HepG2 (cell line): ENCODE measurements at places on chromosomes 1 and 21. TPM values are rescaled to one million over a fixed set of nuclear protein-coding genes. Genes with fewer than 3 reads are reported as not detected.

CCDC30 gene
- total RNA-seq, result 0.77 and 1.2 TPM in 2 replicates

DNA sequence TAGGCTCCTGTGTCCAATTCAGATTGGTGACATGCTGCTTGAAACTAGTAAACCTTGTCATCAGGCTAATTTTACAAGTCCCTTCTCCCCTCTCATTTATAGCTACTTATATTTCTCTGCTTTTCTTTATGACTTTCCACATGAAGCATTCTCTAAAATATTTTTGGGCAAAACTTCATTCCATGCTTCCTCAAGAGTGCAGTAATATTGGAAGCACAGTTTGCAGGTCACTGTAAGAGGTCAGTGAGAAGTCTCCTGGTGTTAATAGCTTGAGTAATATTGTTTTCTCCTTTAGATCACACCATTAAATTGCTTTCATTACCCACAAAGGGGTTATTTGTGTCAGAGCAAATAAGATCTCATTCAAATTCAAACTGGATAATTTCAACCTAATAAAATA, 46.6 kb downstream of the LPAR3 start:
- no peaks in the 10 kb centered on the region for H3K4me1 ChIP-seq
- no peak overlapping the region for H3K4me3 ChIP-seq
- DNase-seq, result no peak
- no peaks in the 10 kb centered on the region; the same call in 2 of the 3 replicates for H3K27me3 ChIP-seq

- H3K27me3 ChIP-seq, result no peaks in the 10 kb centered on the region
- peaks cover 8% of the 10 kb centered on the region; the same call in 2 of the 3 replicates for H3K36me3 ChIP-seq
- H3K4me1 ChIP-seq, result peaks cover 58% of the 10 kb centered on the region
- no peak overlapping the region for H3K4me3 ChIP-seq
These were observed 16.1 kb downstream of the ENSA start for GRCh38 chr1:150613061-150613920.

GRCh38 chr21:46388896-46389295, 64.9 kb downstream of the PCNT start:
- no peak overlapping the region for H3K4me3 ChIP-seq
- H3K27me3 ChIP-seq, result no peaks in the 10 kb centered on the region

DNA sequence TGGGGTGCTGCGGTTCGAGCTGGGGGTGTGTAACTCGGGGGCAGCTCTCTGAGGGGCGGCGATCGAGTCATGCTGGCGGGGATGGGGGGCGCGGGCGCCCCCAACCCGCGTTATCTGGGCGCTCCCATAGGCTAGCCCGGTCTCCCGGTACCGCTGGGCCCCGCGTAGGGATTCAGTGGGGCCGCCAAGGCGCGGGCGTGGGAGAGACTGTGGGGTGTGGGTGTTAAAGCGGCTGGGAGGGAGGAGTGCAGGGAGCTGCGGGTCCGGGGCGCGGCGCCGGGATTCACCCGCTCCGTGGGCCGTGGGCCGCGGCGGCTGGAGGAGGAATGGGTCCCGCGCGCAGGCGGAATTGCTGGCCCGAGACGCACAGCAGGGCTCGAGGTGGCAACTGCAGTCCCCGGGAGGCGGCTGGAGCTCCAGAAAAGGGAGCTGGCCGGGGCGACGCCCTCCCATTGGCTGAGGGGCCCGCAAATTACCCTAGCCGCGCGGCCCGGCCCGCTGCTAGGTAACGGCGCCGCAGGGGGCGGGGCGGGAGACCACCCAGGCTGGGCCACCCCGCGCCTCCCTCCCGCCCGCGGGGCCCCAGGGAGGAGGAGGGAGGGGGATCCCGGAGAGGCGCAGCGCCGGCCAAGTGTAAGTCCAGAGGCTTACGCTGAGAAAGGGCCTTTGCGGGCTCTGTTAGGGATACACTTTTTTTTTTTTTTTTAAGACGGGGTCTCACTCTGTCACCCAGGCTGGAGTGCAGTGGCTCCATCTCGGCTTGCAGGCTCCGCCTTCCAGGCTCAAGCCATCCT, at the start of gene PTCH2:
Gene PTCH2, minus strand, starts transcription at position 392 of the 794 bp plus-strand sequence. Its CDS starts 321 bp downstream, at position 71.
- peak; percentile 55 for DNase-seq
- no peak within 1 kb of the TSS for H3K27ac ChIP-seq
- H3K36me3 ChIP-seq, result no peaks in the 10 kb centered on the region

SYTL1 gene
- total RNA-seq, result 9.1 and 17.8 TPM in 2 replicates

CCDC185 gene
- total RNA-seq, result not detected in 2 replicates

NTMT2 gene
- not detected in 2 replicates for total RNA-seq

- no peak overlapping the region for H3K4me3 ChIP-seq
- peaks cover 27% of the 10 kb centered on the region for H3K36me3 ChIP-seq
- H3K27ac ChIP-seq, result no peak overlapping the region
- DNase-seq, result no peak
These were observed 23.6 kb downstream of the COA6 start for GRCh38 chr1:234396871-234397270.

VWA5B1 gene
- total RNA-seq, result not detected in 2 replicates

PLEKHA6 gene
- 10.8 and 11.4 TPM in 2 replicates for total RNA-seq

- H3K4me3 ChIP-seq, result no peak overlapping the region
- no peak for DNase-seq
- no peaks in the 10 kb centered on the region for H3K27me3 ChIP-seq
- no peaks in the 10 kb centered on the region for H3K4me1 ChIP-seq
- no peaks in the 10 kb centered on the region for H3K36me3 ChIP-seq
- H3K27ac ChIP-seq, result no peak overlapping the region
These were observed 31.2 kb downstream of the UBASH3A start for GRCh38 chr21:42434884-42435283.

DNA sequence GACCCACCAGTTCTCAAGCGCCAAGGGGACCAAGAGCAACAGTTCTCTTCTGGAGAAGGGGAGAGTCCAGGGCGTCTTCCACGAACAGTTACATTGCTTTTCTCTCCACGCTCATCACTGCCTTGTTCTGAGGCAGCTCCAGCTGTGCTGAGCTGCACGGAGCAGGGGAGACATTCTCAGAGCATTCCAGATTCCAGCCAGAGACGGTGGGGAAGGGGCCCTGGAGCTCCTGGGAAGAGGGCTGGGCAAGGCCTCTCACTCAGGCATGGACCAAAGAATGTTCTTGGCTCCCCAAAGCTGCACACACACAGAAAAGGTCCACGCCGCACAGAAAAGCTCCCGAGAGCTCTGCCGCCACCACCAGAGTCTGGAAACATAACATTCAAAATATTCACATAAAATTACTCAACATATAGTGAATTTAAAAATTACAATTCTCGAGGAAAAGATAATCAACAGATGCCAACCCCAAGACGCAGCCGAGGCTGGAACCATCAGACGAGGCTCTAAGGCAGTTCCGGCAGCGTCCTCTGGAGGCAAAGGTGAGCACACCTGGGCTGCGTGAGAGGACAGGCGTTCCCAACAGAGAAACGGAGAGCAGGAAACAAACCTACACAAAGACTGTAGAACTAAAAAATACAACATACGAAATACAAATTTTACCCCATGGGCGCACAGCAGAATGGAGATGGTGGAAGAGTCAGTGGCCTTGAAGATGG, 40.5 kb downstream of the UBE2G2 start:
- peak overlapping the region; percentile 28 for H3K4me3 ChIP-seq
- peaks cover 41% of the 10 kb centered on the region for H3K27me3 ChIP-seq
- peak; percentile 44 for DNase-seq
- H3K4me1 ChIP-seq, result peaks cover 51% of the 10 kb centered on the region
- H3K27ac ChIP-seq, result no peak overlapping the region
- no peaks in the 10 kb centered on the region for H3K36me3 ChIP-seq

- no peak overlapping the region for H3K27ac ChIP-seq
- H3K36me3 ChIP-seq, result no peaks in the 10 kb centered on the region
- no peaks in the 10 kb centered on the region for H3K4me1 ChIP-seq
- DNase-seq, result no peak
- H3K27me3 ChIP-seq, result no peaks in the 10 kb centered on the region
These were observed 148.9 kb downstream of the PBX1 start for GRCh38 chr1:164707868-164708331.

RSPH1 gene
- total RNA-seq, result not detected in 2 replicates

ILF2 gene
- total RNA-seq, result 366 and 491 TPM in 2 replicates

- H3K4me1 ChIP-seq, result no peaks in the 10 kb centered on the region
- no peaks in the 10 kb centered on the region for H3K27me3 ChIP-seq
- H3K4me3 ChIP-seq, result no peak overlapping the region
- no peak for DNase-seq
- no peak overlapping the region for H3K27ac ChIP-seq
- H3K36me3 ChIP-seq, result no peaks in the 10 kb centered on the region
These were observed 94.8 kb upstream of the SGIP1 start for GRCh38 chr1:66439031-66439740.

DNA sequence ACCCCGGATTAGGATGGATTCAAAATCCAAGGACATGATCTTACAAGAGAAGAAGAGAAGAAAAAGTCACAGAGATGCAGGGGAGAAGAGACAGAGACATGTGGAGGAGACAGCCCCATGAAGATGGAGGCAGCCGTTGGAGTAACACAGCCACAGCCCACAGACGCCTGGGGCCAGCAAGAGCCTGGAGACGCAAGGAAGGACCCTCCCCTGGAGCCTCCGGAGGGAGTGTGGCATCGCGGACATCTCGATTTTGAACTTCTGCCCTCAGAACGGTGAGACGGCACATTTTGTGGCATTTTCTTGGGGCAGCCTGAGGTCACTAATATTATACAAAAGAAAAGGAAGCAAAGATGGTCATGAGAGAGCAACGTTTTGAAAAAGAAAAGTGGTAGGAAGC, 28.8 kb downstream of the ABCG1 start:
- no peak for DNase-seq
- H3K4me3 ChIP-seq, result no peak overlapping the region
- no peaks in the 10 kb centered on the region for H3K4me1 ChIP-seq
- no peak overlapping the region for H3K27ac ChIP-seq
- no peaks in the 10 kb centered on the region; the same call in none of the 2 replicates for H3K27me3 ChIP-seq

DNA sequence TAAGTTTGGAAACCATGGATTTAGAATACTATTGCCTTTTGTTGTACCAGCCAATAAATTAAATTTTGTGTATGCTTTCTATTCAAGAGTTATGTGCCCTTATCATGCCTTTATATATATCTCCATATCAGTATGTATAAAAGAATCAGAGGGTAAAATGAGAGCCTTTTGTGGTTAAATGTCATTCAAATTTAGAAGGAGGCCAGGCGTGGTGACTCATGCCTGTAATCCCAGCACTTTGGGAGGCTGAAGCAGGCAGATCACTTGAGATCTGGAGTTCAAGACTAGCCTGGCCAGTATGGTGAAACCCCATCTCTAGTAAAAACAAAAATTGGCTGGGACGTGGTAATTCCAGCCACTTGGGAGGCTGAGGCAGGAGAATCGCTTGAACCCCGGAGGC, 88.9 kb downstream of the XPR1 start:
- no peak overlapping the region for H3K27ac ChIP-seq
- H3K27me3 ChIP-seq, result no peaks in the 10 kb centered on the region
- no peaks in the 10 kb centered on the region for H3K4me1 ChIP-seq
- H3K36me3 ChIP-seq, result no peaks in the 10 kb centered on the region

CHI3L1 gene
- 0.13 TPM in 1 of 2 replicates, not detected in the other for total RNA-seq

FALEC gene
- total RNA-seq, result 0.71 TPM in 1 of 2 replicates, not detected in the other

DNA sequence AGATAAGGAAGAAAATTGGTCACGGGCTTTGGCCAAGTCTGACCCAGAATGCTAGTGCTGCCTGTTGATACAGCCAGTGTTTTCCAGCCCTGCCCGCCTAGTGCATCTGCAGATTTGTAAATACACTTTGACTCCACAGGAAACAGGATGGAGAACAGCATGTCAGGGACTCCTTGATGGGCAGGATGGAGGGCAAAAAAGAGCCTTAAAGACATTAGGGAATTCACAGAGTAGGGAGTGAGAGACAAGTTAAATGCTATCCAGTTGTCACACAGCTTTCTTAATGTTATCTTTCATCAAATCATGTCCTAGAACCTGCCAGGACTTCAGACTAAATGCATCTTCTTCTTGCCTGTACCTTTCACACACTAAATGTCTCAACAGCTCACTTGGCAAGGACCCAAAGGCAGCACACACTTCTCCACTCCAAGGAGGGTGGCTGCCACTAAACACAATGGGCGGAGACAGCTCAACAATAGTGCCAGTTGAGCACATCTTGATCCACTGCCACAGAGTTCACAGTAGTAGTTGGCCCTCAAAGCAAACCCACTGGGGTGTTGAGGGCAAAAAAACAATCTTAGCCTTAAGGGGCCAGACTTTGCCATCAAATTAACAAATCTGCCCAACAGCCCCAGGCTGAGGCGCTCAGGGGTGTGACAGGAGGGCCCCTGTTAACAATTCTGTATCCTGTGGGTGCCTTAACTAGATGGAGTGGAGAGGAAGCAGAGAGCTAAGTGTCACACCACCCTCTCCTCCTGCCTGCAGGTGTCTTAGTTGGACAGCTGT, 2.7 kb downstream of the HIVEP3 start:
- no peak for DNase-seq
- H3K27ac ChIP-seq, result no peak overlapping the region
- peaks cover 19% of the 10 kb centered on the region; the same call in 2 of the 3 replicates for H3K27me3 ChIP-seq
- H3K36me3 ChIP-seq, result no peaks in the 10 kb centered on the region
- H3K4me1 ChIP-seq, result no peaks in the 10 kb centered on the region

DNA sequence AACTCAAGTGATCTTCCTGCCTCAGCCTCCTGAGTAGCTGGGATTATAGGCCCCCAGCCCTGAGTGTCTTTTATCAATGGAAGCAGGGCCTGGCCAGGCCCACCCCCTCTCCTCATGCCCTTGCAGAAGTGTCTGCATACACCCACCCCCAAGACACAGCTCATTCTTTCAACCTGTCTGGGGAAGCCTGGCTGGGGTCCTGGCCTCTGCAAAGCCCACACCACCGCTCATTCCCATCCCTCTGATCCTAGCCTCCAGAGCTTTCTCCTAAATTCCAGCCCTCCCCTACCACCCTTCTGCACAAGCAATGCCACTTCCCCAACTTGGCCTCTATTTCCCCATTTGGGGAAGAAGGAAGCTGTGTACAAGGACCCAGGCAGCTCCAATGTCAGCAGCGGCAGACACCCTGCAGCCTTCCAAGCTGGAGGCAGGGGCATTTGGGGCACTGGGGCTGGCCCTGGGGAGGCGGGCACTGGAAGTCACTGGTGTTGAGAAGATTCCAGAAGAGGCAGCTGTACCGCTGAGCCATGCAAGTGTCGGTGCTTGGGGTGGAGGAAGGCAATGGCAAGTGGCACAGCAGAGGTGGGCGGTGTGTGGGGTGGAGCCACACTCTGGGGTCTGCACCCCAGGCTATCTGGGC, 33.7 kb upstream of the ARF1 start:
- no peak for DNase-seq
- no peaks in the 10 kb centered on the region for H3K4me1 ChIP-seq
- no peaks in the 10 kb centered on the region for H3K36me3 ChIP-seq
- H3K27ac ChIP-seq, result no peak overlapping the region

ASCL5 gene
- not detected in 2 replicates for total RNA-seq

- H3K4me3 ChIP-seq, result no peak overlapping the region
- H3K4me1 ChIP-seq, result peaks cover 6% of the 10 kb centered on the region; the same call in 1 of the 2 replicates
- DNase-seq, result no peak
- peaks cover 6% of the 10 kb centered on the region; the same call in 1 of the 3 replicates for H3K27me3 ChIP-seq
These were observed 34.2 kb downstream of the MATN1 start for GRCh38 chr1:30688920-30689794.

KIF17 gene
- total RNA-seq, result 0.24 and 0.25 TPM in 2 replicates

DNA sequence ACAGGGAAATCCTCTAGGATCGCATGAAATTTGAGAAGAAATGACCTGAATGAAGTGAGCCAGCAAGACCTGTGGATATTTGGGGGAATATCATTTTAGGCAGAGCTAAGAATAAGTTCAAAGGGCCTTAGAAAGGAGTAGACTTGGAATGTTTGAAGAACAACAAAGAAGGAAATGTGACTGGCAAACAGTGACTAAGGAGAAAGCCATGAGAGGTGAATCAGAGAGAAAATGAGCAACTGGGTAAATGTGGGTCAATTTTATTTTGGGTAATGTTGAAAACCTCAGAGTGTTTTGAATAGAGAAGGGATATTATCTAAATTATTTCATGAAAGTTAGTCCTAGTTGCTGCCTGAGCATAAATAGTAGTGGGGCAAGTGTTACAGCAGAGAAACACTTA, 672.8 kb downstream of the LMO4 start:
- DNase-seq, result peak; percentile 2
- H3K27ac ChIP-seq, result no peak overlapping the region
- no peaks in the 10 kb centered on the region for H3K27me3 ChIP-seq
- H3K4me1 ChIP-seq, result 0 out of 2 replicates have a peak, but pooled peaks cover 8% of the 10 kb centered on the region
- no peak overlapping the region for H3K4me3 ChIP-seq
